ENCODE measurements at places on chromosomes 12 and 14. TPM values are rescaled to one million over a fixed set of nuclear protein-coding genes. Genes with fewer than 3 reads are reported as not detected.

The SLC10A1 gene
- not detected for total RNA-seq

The ANO2 gene
- total RNA-seq = 29.7 TPM

The C14orf132 gene
- 5.2 TPM for total RNA-seq

The RNF34 gene
- total RNA-seq = 114 TPM

The SETD3 gene
- 47.4 TPM for total RNA-seq

The ENDOU gene
- under 0.01 TPM for total RNA-seq

Measured in dermis microvascular lymphatic vessel endothelial cell (primary cell).